DMS153 (cell line): ENCODE measurements at places on chromosomes 11 and 22.

DNA sequence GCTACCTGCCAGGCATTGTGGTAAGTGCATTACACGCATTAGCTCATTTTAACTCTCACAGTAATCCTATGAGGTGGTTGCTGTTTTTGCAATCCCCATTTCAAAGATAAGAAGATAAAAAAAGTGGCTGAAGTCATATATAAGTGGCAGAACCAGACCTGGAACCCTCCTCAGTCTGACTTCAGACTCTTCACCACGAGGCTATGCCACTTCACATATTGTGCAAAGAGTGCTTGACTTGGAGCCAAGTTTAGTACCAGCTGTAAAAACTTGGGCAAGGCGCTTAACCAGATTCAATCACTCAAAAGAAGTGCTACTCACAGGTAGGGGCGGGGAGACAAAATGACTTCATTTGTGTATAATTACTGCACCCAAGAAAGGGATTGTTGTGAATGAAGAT lies 15.3 kb downstream of the BPIFC start:
- DNase-seq: no peak

DNA sequence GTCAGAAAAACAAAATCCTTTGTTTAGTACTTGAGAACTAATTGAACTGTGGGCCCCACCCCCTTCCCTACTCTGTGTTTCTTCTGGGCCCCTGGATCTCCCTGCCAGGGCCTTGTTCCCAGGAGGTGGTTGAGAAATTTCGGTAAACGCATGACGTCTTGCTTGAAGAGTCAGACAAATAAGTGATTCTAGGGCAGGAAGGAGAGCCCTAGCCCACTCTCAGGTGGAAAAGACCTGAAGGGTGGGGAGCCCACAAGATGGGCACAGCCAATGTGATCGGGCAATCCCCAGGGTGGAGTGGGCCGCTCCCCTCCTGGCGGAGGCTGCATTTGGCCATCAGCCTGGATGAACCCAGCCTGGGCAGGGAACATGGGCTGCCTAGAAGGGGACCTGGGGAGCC lies 16.8 kb upstream of the P2RY2 start:
- no peak for DNase-seq

DNA sequence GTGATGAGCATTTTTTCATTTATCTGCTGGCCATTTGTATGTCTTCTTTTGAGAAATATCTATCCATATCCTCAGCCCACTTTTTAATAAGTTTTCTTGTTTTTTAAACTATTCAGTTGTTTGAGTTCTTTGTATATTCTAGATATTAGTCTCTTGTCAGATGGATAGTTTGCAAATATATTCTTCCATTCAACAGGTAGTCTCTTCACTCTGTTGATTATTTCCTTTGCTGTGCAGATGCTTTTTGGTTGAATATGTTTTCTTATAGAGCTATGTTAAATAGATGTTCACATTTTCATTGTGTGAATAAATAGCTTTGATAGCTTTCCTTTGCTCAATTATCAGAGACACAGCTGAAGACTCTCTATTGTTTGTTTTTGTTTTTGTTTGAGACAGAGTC lies 68.2 kb upstream of the ALKBH3 start:
- DNase-seq: no peak

GRCh38 chr22:17921871-17922821 lies 102.2 kb downstream of the MICAL3 start:
- no peak for DNase-seq

GRCh38 chr11:42521994-42522393 lies 789.8 kb upstream of the API5 start:
- DNase-seq: no peak

DNA sequence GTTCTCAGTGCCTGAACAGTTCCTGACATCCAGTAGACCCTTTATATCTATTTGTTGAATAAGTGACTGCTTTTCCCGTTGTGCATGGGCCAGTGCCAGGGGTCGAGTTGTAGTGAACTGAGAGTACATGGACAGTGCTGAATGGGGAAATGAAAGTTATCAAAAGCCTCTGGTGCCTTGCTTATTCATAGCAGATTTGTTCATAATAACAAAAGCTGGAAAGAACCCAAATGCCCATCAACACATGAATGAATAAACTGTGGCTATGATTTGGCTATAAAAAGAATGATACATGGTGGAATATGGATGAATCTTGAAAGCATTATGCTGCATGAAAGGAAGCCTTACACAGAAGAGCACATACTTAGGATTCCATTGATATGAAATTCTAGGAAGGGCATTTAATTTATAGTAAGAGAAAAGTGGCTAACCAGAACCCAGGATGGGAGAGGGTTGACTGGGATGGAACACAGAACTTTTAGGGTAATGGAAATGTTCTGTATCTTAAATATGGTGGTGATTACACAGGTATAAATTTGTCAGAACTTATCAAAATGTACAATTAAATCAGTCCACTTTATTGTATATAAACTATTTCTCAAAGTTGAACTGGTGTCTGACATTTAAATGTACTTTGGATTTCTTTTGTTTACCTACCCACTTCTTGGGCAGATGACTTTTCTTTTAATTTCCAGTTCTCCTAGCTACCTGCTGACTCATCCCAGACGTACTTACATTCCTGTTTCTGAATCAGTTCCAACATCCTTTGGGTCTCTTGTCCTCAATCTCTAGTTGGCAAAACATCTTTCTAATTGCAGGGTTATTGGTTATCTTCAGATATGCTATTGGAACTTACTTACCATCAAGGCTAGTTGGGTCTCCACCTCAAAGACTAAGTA lies 42.8 kb downstream of the PACS1 start:
- DNase-seq: no peak

DNA sequence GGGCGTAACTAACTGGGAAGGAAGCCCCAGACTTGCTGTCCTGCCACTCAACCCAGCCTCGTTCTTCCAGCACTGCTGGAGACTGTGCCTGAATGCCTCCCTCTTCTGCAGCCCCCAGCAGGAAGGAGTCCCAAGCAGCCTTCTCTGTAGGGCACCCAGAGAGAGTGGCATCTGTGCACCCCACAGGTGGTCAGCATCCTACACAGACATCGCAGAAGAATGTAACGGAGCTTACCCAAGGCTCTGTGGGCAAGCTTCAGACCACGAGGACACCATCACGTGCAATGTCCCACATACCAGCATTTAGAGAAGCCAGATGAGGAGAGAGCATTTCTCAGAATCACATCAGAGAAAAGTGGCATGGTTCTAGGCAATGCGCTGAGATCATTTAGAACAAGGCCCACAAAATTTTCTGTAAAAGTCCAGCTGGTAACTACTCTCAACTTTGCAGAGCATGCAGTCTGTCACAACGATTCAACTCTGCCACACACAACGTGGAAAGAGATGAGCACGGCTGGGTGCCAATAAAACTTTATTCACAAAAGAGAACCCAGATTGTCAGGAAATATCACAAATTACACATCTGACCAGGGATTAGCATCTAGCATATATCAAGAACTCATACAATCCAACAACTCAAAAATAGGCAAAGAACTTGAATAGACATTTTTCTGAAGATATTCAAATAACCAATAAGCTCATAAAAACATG lies 33.4 kb downstream of the SHANK2 start:
- no peak for DNase-seq

DNA sequence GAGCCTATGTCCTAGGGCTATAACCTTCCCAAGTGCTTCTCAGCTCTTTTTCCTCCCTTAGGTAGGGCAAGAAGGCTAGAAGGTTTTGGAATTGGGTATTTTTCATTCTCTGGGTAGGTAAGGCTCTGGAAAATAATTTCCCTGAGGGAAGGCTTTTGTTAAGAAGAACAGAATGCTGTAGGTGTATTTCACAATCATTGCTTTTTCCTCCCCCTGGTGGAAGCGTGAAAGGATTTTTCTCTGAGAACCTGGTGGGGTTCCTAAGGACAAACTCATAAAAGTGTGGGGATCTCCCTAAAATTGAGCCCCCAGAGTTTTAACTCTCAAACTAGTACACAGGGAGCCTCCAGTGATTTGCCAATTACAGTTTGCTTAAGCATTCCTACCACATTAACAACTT lies 41.1 kb upstream of the NARS2 start:
- no peak for DNase-seq

DNA sequence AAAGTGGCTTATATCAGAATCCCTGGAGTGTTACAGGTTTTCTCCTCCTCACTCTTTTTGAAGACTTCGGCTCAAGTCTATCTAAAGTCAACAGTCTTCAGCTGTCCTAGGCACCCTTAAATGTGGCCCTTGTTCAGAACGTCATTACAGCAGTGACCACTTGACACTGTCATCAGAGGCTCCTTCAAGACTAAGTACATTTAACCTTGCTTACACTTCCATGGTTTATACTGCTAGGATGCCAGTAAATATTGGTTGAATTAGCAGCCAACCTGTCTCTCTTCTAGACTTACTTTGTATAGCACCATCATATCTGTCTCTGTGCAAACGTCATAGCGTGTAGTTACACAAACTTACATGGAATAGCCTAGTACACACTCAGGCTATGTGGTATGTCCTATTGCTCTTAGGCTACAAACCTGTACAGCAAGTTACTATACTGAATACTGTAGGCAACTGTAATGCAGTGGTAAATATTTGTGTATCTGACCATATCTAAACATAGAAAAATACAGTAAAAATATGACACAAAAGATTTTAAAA lies 13.3 kb upstream of the C11orf91 start:
- DNase-seq: no peak

GRCh38 chr22:43824724-43825420 lies 12.8 kb upstream of the EFCAB6 start:
- DNase-seq: no peak

DNA sequence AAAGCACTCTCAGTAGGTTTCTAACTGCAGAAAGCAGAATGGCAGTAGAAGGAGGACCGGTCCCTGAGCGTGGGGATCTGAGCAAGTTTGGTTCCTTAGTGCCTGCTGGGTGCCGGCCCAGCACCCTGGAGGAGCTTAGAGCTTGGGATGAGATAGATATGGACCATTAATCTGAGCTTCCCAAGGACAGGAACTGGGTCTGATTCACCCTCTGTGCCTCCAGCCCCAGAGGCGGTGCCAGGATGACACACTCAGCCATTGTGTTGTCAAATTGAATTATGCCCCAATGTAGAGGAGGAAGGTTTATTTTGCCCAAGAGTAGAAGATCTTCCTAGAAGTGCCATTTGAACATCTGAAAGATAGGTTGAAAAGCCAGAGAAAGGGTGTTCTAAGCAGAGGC lies 4.3 kb downstream of the ZC3H7B start:
- no peak for DNase-seq

DNA sequence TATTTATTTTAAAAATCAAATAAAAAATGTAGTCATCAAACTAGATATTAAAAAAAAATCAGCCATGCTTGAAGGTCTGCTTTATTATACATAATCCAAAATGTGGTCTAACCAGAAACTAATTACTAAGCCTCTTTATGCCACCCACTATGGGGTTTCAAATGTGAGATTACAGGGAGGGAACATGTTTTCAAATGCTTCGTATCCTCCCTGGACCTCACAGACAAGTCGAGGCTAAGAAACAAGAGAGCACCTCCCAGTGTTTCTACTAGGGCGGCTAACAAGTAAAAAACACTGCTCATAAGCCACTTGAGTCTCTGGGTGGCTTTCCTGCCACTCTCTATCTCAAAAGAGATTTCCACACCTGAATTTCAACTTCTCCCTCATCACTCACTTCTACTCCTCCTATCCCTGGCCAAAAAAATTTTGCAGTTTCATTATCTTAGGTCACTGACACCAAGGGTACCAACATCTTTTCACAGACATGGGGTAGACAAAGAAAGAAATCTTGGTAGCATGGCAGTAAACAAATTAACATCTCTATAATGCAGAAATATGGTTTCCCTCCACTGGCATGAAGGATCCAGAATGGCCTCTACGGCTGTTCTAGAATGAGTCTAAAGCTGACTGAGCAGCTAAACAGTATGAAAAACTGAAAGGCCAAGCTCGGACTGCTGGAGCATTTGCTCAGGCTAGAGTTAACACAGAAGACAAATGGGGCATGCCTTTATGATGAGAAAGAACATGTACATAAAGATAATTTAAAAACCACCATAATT lies 50.9 kb downstream of the PITPNB start:
- DNase-seq: no peak

DNA sequence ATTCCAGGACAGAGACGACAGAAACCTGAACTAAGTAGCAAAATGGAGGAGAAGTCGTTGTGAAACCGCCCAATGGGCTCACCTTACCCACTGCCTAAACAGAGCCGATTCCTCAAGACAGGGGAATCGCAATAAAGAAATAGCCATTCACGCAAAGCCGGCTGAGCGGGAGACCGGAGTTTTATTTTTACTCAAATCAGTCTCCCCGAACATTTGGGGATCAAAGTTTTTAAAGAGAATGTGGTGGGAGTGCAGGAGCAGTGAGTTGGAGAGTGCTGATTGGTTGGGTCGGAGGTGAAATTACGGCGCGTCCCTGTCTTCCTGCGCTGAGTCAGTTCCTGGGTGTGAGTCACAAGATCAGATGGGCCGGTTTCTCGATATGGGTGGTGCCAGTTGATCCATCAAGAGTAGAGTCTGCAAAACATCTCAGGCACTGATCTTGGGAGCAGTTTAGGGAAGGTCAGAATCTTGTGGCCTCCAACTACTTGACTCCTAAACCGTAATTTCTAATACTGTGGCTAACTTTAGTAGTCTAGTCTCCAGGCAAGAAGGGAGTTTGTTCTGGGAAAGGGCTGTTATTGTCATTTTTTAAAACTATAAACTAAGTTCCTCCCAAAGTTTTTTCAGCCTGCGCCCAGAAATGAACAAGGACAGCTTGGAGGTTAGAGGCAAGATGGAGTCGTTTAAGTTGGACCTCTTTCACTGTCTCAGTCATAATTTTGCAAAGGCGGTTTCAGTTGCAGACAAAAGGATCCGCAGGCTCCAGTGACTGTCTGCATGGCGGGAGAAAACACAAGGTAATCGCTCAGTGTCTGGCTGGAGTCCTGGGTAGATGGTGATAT lies 34.1 kb downstream of the OR4D9 start:
- no peak for DNase-seq

DNA sequence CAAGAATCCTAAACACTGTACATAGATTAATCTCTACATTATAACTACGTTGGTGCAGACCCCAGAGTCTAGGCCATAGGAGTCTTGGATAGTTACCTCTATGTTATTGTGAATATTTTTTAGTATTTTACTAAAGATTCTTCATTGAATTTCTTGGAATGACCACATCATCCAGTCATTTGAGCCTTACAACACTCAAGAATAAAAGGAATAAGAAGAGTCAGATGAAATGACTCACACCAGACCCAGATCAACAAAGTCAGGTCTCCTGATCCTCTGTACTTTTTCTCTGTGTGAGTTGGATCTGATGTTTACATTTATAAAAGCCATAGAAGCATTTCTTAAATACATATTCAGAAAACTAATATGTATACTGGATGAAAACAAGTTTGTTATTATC lies 179.2 kb upstream of the ARHGAP20 start:
- DNase-seq: no peak

DNA sequence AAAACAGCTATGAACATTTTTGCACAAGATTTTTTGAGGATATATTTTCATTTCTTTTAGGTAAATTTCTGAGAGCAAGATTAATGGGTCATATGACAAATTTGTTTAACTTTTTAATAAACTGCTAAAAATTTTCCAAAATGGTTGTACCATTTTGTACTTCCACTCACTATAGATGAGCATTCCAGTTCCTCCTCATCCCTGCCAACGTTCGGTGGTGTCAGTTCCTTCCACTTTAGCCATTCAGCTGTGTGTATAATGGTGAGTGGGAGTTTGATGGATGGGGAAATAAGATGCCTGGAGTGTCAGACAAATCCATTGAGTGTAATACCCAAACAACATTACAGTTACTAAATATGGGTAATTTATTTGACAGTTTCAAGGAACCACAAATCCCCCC lies 49.7 kb downstream of the MIAT start:
- DNase-seq: no peak
